ENCODE measurements at places on chromosomes 7 and 10.

DNA sequence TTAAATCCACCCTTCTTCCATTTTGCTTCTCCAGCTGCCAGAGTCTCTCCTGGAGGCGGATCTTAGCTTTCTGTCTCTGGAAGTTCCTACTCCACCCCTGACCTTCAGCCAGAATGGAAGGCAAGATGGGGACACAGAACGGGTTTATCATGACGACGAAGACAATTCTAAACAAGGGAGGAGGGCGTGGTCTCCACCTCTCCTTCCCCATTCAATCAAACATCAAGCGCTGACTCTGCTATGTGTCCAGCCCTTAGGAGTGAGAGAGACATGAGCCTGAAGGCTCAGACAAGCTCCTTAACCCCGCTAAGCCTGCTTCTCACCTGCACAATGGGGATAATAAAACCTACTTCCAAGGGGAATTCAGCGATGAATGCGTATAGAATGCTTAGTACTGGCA lies 3.1 kb downstream of the CYP17A1 start:
- DNase-seq = no peak

DNA sequence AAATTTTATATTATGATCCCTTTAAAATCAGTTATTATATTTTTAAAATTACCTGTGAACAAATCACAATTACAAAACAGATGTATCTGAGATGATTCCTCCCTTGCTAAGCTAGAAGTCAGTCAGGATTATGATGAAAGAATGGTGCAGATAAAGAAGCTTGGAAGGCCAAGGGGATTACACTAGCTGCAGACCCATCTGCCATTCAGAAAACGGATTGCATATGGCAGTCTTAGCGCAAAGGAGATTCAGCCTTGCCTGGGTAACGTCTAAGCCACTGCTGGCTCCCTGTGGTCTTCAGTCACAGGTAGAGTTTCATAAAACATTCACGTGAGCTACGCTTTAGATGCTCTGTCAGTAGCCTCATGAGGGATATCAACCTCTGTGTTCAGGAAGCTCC lies 222.2 kb downstream of the POU6F2 start:
- DNase-seq = no peak

GRCh38 chr10:90709727-90710126 lies 148.1 kb downstream of the HTR7 start:
- no peak for DNase-seq

- DNase-seq = no peak
Observed at GRCh38 chr7:2799253-2799652, 44.9 kb downstream of the GNA12 start.

DNA sequence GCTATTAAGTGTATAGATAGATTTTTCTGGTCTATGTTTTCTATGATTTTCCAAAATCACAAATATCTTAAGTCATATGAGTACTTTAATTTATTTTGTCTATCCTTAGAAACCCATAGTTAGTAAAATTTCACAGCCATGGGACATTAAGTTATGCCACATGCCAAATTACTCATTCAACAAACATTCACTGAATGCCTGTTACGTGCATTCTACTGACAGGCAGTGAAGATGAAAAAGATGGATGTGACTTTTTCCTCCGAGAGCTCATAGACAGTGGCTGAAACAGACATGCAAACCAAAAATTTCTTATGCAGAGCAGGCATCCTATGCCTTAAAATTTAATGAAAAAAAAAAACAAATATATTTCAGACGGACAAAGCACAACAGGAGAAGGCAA lies 84.9 kb downstream of the CHRM2 start:
- DNase-seq = no peak

GRCh38 chr10:129335942-129336341 lies 131.1 kb upstream of the MGMT start:
- DNase-seq = no peak

DNA sequence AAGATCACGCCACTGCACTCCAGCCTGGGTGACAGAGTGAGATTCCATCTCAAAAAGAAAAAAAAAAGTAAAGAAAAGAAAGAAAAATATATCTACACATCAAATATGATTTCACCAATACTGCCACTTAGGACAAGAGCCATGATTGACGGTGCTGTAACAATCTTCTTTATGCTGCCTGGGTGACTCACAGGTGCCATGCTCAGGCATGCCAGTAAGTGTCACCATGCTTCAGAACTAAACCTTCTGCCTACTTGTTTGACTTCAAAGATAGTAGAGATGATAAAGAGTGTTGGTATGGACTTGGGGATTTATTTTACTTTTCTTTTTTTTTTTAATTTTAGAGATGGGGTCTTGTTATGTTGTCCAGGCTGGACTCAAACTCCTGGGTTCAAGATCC lies 33.6 kb upstream of the DNMBP start:
- no peak for DNase-seq

- DNase-seq = no peak
Observed at GRCh38 chr7:85226361-85227085, 39.7 kb upstream of the SEMA3D start.

DNA sequence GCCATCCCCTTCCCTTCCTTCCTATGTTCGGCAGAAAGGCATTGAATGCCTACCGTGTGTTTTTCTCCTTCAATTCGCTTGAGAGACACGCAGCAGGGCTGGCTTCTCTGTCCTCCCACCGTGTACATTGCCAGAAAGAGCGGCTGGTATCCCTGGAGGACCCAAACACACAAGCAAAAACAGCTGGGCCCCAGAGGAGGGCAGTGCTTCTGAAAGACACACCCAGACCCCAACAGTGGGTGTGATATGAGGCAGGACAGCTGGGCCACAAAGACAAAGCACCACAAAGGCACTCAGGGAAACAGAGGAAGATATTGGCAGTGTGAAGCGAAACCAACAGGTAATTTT lies 133.1 kb upstream of the SH2B2 start:
- DNase-seq = no peak

DNA sequence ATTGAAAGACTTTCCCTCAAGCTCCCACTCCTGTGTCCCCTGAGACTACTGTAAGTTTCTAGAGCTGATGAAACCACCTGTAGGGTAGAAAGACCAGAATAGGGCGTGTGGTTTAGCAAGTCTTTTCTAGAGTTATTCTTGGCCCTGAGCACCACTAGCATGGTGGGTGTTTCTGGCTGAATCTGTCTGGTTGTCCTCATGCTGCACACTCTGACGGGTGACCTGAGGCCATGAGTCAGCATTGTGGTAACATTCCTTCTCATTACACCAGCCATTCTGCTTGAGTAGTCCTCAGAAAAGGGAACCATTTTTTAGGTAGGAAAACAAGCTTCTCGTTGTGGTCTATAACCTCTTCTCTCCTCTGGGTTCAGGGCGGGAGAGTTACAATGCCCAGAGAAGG lies 250.3 kb downstream of the SNX13 start:
- no peak for DNase-seq

- no peak for DNase-seq
Observed at GRCh38 chr10:113261161-113261560, 291.7 kb upstream of the HABP2 start.

DNA sequence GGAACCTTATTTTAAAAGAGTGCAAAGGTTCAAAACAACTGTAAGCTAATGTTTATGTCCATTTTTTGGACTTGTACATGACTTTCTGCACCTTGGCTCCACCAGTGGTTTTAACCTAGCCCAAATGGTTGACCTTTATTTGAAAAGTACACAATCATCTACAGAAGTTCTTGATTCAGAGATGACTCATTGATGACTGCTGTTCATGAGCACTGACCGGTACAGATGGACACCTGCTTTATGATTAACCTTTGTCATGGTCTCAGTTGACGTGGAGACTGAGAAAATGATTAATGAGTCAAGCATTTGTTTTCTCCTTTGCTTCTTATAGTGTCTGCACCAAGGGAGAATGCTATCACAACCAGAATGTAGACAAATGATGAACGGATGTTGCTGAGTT lies 55.7 kb upstream of the PTER start:
- DNase-seq = no peak

GRCh38 chr7:29385214-29385814 lies 178.3 kb upstream of the PRR15 start:
- DNase-seq = no peak

- DNase-seq = no peak
Observed at GRCh38 chr7:97971120-97971989, 18.6 kb downstream of the OCM2 start.

DNA sequence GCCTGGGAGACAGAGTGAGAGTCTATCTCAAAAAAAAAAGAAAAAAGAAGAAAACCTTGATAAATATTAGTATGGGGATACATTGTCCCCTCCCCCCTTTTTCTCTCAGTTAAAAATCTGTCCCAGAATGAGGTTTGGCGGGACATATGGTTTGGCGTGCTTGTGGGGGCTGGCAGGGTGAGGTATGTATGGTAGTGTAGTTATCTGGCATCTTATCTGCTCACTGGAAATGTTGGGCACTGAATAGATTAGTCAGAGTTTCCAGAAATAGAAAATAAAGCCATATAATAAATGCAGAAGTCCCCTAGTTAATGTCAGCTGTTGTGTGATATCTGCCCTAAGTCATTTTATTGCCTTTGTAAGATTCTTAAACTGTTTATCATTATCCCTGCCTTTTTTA lies 397.5 kb upstream of the GALNT17 start:
- no peak for DNase-seq

DNA sequence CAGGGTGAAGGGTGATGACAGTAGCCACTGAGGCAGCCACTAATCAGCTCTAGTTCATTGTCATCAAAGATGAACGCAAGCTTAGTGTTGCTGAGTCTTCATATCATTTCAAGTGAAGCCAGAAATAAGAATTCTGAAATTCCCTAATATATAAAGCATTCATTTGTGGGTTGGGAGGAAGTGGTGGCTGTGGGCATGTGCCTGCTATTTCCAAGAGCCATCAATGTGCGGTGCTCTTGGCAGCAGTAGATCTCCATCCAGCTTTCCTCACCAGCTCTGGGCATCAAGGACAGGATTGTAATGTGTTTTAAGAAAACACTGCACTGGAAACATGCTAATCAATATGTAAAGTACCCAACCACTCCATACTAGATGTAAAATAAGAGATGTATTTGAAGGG lies 202.5 kb upstream of the AHR start:
- DNase-seq = no peak

- no peak for DNase-seq
Observed at GRCh38 chr10:98293550-98294269, 25.7 kb upstream of the LOXL4 start.

GRCh38 chr10:10490581-10490980 lies 527.1 kb upstream of the CELF2 start:
- DNase-seq = no peak

DNA sequence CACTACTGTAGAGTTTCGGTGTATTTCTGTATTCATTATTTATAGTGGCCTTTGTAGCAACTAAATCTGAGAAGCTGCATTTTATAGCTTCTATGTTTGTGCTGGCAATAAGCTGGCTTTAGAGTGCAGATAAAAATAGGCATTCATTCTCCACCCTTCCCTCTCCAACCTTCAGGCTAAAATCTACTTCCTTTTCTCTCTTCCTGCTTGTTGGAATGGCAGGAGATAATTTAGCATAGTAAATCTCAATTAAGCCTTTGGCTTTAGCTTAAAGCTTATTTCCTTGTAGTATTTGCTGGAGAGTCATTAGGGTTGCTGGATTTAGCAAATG lies 58.5 kb downstream of the CPVL start:
- no peak for DNase-seq

DNA sequence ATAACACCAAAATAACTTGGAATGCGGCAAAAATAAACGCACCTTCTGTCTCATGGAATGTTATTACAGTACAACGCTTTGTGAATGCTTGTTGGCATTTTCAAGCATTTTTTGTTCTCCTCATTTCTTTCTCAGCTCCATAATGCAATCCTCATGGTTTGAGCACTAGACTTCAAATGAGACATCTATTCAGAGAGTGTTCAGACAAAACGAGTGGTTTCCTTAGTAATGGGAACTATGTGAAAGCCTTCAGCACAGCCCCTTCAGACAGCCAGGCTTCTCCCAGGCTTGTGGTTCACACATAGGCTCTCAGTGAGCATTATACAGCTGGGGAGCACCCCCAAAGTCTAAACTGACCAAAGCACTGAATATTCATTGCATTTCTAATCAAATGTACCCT lies 8.6 kb upstream of the LRRN3 start:
- DNase-seq = no peak

- DNase-seq = no peak
Observed at GRCh38 chr7:82250598-82250997, 193.0 kb downstream of the CACNA2D1 start.

- DNase-seq = no peak
Observed at GRCh38 chr7:116807011-116807560, 55.3 kb upstream of the CAPZA2 start.

GRCh38 chr7:2451171-2452073 lies 24.8 kb downstream of the GRIFIN start:
- DNase-seq = peak; percentile 50

DNA sequence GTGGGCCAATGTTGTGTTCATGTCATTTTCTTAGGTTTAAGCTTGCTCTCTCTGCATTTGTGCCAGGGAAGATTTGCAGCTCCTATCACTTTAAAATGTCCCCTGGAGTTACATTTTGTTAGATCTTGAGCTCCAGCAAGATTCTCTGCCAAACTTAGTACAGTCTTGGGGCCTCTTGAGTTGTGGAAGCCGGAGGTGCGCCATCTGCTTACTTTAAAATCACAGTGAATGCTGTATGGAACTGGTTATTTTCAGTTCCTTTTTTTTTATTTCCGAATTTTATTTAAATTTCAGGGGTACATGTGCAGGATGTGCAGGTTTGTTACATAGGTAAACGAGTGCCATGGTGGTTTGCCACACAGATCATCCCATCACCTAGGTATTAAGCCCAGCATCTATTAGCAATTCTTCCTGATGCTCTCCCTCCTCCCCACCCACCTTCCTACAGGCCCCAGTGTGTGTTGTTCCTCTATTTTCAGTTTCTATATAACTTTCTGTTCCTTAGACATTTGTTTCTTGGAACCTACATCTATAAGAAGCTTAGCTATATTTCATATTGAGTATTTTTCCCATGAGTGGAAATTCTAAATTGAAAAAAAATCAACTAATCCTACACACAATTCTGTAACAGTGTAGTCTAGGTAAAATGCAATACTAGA lies 114.4 kb upstream of the CREB5 start:
- DNase-seq = no peak
